ENCODE measurements at places on chromosomes 1 and 21.

DNA sequence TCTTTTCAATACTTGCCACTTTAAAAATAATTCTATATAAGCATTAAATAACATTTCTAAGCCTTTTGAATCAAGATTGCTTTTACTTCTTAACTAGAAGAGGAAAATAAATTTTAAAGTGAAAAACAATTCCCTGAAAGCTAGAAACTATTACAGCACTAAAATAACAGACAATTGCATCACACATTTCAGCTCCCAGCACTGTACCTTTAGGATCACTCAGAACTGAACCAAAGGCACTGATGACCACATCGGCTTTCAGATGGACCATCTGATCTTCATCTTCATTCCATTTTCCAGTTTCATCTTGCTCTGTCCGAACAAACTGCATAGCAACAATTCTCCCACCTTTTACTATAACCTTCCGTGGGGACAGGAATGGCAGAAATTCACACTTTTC, 347.3 kb downstream of the DPYD start:
- DNase-seq = no peak

DNA sequence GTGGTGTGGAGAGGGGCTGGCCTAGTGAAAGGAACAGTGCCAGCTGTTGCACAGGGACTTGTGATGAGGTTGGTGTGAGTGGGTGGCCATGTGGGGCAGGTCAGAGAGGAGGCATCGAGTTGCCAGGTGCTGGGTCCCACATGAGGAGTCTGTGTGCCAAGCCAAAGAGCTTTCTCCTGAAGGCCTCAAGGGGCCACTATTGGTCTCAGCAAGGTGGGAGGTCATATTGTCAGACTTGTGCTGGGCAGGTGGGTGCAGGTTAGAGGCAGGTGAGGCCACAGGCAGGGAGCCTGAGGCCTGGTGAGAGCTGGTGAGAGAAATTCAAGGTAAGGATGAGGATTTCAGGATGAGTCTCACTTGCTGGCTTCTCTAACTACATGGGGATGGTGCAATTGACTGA, 256.8 kb downstream of the DISC1 start:
- DNase-seq = no peak

DNA sequence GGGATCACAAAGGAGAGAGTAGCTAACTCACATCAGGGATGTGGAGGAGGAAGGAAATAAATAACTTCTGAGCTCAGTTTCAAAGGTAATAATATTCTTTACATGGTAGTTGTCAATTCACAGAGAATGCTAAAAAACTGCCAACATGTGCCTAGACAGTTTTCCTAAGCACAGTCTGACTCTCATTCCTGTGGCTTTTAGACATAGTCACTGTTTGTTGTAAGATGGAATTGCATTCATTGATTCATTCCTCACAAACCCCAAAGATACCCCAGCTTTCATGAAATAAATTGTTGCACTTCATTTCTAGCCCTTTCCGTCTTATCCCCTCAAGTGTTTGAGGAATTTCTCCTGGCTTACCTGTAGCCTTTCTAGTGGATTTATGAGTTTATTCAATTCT, 263.9 kb downstream of the NTNG1 start:
- no peak for DNase-seq

DNA sequence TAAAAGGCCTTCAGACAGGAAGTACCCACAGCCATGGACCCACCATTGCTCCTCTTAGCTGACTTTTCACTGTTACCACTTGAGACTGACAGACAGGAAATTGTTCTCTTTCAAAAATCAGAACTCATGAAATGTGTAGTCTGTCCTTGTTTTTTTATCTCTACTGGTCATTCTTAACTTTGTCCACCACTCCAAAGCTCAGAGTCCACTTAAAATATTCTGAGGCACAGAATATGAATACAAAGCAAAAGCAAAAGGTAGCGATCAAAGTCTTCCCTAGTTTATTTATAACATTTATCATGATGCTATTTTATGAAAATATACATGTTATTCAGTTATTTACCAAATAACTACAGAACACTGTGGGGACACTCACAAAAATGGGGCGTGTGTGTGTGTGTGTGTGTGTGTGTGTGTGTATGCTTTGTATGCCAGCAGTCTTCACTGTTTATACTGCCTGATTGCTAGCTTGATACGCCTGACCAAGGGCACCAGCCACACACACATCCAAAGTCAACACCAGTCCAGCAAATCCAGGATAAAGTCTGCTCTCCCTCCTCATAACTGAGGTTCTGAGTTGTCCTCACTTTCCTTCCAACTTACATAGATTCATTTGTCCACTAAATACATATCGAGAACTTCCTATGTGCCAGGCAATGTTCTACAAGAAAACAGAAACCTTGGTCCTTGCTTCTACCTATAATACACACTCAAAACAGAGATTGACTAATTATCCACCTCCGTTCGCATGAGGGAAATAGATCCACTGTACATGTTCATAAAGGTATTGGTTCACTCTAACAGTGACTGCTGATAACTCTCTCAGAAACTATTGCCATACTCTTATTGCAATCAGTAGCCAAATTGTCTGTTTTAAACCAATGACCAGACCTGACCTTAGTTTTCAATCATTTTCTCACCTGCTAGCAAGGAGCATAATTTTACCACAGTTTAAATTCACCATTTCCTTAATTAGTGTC, 79.4 kb downstream of the ERICH3 start:
- no peak for DNase-seq
